ENCODE measurements at places on chromosomes 13 and 19. TPM values are rescaled to one million over a fixed set of nuclear protein-coding genes. Genes with fewer than 3 reads are reported as not detected.

DNA sequence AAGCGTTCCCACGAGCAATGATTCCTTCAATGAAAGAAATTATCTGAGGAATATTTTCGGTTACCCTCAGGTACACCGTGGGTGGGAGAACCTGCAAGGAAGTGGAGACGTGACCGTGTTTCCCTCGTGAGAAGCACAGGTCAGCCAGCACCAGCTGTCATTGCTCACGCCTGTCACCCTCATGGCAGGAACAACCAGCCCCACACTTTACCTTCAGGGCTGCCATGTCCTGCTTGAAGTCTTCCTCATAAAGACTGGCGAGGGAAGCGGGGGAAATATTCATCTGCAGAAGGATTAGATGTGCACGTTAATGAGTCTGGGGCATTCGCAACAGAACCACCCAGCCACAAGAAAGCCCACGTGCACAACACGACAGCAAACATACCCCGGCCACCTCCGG, 18.2 kb downstream of the CARS2 start:
- DNase-seq, result no peak

GRCh38 chr13:44354884-44355283, 18.7 kb upstream of the SERP2 start:
- no peak for DNase-seq

DNA sequence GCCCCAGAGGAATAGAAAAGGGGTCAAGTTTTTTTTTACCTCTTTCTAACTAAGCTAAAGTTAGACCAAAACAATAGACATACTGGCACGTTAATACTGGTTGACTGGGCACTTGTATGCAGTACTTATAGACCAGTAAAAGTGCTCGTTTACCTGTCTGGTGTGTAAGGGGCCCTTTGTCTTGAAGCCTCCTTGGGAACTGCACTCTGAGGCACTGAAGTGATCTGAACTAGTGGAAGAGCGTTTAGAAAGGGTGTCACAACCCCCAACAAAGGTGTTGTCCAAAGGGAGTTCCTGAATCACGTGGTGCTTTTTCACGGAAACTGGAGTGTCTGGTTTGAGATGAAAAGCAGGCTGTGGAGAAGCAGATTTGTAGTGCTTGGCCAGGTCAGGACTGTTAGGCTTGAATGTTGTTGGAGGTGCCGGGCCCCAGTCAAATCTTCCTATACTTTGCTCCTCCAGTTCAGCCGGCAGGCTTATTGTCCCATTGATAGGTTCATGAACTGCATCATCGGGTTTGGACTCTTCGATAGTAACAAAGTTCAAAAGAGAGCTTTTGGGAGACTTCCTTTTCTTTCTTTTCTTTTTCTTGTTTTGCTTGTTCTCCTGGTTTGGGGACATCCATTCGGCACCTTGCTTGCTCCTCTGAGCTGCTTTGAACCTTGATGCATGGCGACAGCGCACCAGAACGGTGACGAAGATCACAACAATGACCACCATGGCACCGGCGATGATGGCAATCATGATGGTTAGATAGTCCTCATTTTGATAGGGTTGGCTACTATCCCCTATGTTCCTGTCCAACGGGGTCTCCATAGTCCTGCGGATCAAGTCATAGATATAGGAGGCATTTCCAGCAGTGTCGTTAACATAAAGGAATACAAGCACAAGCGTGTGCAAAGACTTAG, 4.6 kb downstream of the PCDH9 start:
- DNase-seq, result no peak

MICU2 gene
- 35.4 TPM for total RNA-seq

DNA sequence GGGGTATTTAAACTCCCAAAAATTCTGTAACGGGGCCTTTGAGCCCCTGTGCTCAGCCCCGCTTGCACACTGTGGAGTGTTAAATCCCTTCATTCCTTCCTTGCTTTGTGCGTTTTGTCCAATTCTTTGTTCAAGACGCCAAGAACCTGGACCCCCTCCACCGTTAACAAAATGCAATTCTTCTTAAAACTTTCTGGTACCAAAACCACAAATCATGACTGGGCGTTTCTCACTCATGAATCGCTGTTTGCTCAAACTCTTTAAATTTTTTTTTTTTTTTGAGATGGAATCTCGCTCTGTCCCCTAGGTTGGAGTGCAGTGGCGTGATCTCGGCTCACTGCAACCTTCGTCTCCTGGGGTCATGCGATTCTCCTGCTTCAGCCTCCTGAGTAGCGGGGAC, 881 bp downstream of the ZNF20 start:
- DNase-seq, result no peak

- no peak for DNase-seq
These were observed 7.4 kb downstream of the ITPKC start for GRCh38 chr19:40724315-40724714.

MRPS12 gene
- total RNA-seq, result 81.3 TPM

GRCh38 chr19:48415395-48415794, 21.9 kb downstream of the GRIN2D start:
- DNase-seq, result peak; percentile 56

DNA sequence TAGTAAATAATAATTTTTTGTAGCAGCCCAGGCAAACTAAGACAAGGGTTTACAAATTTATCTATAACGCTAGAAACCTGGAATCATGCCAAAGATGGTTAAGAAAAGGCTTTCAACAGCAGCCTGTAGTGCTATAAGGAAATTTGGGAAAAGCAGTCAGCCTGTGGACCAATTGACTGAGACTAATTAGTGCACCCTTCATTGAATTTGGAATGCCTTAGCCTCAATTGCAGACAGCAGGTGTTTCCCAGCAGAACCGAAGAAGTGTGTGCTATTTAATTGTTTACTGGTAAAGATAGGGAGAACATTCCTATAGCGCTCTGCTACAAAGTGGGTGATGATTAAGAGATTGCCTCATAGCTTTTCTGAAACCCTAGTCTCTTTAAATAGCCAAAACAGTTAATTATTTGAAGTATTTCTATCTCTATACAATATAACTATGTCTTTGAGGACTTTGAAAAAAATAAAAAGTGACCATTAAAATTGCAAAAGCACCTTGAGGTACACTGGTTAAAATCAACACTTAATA, 1884.3 kb upstream of the PCDH20 start:
- DNase-seq, result no peak

SIGLEC5 gene
- total RNA-seq, result not detected

GRCh38 chr13:77489566-77490337, 45.8 kb upstream of the SCEL start:
- no peak for DNase-seq

DNA sequence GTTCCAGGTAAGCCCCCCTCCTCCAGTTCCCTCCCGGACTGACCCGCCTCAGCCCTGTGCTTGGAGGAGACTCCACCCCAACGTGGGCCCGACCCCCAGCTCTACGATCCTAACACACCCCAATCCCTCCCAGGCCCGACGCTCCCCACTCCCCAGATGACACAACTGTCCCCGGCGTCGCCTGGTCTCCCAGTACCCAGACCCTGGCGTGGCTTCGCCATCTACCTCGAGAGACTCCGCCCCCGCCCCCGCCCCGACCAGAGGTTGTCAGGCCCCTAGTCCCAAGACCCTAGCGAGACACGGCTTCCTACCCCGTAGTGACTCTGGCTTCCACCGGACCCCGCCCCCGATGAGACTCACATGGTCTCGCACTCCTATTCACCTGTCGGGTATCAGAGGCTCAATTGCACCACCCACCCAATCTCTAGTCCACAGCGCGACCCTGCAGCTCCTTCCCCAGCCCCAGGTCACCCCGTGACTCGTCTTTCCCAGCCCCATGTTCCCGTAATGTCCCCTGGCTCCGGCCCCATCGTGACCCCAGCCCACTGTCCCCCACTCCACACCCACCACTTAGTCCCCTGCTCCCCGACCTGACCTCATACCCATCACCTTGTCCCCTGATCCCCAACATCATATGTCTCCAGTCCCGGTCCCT, 2.9 kb downstream of the CD37 start:
- no peak for DNase-seq

- peak; percentile 79 for DNase-seq
These were observed 68.8 kb upstream of the TSHZ3 start for GRCh38 chr19:31418055-31418454.

Measured in foreskin keratinocyte (primary cell).